Fibroblast of skin of left quadriceps (primary cell): ENCODE measurements at places on chromosomes 4 and X.

GRCh38 chr4:7342223-7343080 lies 92.3 kb downstream of the PSAPL1 start:
- no peak for DNase-seq

GRCh38 chr4:74823194-74823593 lies 28.9 kb upstream of the BTC start:
- DNase-seq: no peak

DNA sequence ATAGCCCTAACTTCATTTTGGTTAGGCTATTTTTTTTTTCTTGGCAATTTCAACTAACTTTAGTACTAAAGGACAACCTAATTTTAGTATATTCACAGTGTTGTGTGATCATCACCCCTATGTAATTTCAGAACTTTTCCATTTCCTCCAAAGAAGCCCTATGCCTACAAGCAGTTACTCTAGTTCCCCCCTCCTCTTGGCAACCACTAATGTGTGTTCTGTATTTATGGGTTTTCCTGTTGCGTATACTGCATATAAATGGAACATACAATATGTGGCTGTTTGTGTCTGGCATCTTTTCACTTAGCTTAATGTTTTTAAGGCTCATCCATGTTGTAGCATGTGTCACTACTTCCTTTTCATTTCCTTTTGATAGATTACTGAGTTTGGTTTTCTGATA lies 57.6 kb downstream of the N4BP2 start:
- no peak for DNase-seq

DNA sequence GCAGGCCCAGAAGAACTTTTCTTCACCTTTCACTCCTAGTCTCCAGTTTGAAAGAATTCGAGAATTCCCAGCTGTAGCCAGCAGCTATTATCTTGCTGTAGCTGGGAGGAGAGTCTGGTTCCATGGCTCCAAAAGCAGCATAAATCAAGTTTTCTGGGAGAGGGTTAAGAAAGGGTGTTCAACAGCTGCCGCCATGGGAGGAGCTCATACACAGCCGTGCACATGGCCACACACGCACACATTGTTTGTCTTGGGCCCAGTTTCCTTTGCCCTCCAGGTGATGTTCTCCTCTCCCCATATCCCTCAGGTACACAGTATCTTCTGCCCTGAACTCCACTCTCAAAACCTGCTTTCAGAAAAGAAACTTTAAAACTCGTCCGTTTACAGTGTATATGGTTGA lies 4.1 kb upstream of the GPC3 start:
- no peak for DNase-seq

- DNase-seq: no peak
These were observed 41.3 kb upstream of the IGFBP7 start for GRCh38 chr4:57151481-57151880.
